ENCODE measurements at places on chromosomes 5 and 9.

DNA sequence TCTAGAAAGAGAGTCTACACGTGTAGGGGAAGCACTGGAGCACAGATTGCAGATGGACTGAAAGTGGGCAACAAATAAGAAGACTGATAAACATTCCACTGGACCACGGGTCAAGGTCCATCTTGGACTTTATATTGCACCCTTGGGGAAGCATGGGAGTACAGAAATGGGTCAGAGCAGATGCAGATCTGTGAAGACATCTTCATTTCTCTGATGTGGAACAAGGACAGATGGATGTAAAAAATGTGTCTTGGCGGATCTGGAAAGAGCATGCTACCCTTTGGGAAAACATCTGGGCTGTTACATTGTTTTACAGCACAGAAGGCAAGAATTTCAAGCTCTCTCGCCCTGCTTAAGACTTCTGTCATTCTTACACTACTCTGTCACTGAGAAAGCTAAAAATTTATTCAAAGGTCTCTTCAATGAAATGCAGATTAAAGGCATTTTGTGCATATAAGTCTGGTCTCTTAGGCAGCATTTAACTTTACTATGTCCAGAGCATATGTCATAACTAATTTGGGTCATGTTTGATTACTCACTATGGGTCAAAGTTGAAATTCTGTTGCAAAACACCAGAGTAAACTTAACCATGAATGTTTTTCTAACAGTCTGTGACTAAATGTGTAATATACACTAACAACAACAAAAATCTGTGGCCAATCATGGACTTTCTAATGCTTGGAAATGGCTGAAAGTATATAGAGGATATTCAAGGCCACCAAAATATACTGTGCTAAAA lies 756.4 kb upstream of the DMAC1 start:
- no peak for DNase-seq

- DNase-seq = no peak
Measured at GRCh38 chr9:132201780-132202703, 40.2 kb downstream of the NTNG2 start.

DNA sequence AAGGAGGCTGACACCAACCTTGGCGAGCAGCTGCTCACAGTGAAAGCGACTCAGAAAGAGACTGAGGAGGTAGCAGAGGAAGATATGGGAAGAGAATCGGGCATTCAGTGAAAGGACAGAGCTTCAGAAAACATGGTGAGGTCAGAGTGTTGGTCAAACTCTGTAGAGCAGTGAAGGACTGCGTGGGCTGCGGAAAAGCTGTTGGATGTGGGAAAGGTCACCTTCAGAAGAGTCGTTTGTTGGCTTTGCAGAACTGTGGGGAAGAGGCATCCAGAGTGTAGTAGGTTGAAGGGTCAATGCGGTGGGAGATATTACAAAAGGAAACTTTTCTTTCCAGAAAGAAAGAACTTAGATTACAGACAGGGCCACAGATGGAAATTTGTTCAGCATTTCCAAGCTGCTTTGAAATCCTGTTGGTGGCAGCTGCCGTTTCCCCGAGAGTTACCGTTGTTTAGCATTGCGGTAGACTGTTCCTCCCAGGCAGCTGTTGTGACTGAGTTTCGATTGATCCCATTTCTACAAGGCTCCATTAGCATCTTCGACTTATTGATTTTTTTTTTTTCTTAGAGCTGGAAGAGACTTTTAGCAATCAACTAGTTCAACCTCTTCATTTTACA lies 58.3 kb upstream of the AFAP1L1 start:
- no peak for DNase-seq

GRCh38 chr5:100746730-100747129 lies 156.4 kb downstream of the ST8SIA4 start:
- DNase-seq = no peak

DNA sequence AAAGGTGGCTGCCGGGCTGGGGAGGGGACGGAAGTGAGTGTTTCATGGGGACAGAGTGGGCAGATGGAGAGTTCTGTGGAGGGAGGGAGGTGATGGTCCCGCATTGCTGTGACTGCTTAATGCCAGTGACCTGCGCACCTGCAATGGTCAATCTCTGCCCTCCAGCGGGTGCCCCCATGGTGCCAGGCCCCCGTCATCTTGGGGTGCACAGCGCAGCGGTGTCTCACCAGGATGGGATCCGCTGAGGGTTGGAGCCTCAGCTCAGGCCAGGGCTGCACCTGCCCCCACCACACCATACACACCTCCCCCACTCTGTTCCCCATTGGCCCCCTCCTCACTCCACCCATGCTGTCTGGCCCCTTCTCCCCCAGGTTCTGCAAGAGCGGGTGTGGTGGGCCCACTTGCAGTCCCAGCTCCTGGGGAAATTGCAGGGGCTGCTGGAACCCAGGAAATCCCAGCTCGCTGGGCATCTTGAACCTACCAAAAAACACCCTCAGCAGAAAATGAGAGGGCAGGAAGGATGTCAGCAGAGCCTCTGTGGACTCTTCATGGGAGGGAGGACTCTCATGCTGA lies 12.1 kb upstream of the CAMSAP1 start:
- no peak for DNase-seq

- DNase-seq = no peak
Measured at GRCh38 chr5:44385291-44385900, 3.8 kb downstream of the FGF10 start.

GRCh38 chr9:136995362-136995761 lies 1.0 kb downstream of the CLIC3 start:
- no peak for DNase-seq

DNA sequence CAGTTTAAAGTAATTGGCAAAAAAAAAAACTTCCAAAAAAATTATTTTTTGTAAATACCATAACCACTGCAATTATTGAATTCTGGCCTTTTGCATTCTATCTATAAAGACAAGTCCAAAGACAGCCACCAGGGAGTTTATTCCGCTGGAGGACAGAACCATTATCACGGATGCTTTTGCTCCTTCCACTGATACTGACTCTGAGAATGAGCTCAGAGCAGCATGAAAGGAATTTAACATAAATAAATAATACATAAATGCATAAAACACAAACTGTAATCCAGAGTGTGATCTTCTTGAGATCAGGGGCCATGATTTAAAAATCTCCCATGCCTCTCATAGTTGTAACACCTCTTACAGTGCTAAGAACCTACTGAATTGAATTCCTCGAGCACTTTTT lies 264.8 kb downstream of the ARRDC3 start:
- DNase-seq = no peak

- no peak for DNase-seq
Measured at GRCh38 chr5:155934964-155935363, 392.0 kb upstream of the SGCD start.

DNA sequence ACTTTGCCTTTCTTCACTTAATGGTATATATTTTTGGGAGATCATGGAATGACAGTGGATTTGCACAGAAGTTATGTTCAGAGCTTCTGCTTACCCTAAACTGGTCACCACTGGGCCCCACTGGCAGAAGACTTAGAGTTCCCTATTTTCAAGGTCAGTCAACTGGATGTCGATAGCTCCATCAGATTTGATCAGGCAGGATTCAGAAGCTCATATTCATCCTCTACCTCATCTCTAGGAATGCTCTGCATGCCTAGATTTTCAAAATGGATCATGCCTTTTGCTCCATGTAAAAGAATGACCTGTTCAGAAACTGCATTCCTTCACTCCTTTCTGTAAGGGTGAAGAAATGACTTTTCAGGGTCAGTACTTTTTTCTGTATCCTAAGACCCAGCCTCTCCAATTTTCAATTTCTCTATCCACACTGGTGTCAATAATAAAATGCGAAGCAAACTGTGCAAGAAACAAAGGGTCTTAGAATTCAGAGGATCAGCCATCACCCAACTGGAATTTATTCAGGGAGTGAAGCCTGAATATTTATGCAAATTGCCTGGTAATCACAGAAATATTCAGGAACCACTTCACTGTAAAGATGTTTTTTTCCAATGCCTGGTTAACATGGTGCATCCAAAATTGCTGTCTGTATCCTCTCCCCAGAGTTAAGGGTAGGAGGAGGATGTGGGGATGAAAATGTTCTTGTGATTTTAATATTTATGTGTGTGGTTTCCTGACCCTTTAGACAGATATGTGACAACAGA lies 125.4 kb downstream of the DOCK2 start:
- no peak for DNase-seq

DNA sequence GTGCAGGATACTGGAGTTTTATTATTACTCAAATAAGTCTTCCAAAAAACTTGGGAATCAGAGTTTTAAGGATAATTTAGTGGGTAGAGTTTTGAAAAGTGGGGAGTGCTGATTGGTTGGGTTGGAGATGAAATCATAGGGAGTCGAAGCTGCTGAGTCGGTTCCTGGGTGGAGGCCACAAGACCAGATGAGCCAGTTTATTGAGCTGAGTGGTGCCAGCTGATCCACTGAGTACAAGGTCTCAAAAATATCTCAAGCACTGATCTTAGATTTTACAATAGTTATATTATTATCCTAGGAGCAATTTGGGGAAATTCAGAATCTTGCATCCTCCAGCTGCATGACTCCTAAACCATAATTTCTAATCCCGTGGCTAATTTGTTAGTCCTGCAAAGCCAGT lies 804.9 kb upstream of the SEMA6A start:
- DNase-seq = no peak

GRCh38 chr5:27876071-27876470 lies 837.7 kb upstream of the CDH9 start:
- DNase-seq = no peak

GRCh38 chr5:105954341-105954740 lies 1716.4 kb downstream of the EFNA5 start:
- no peak for DNase-seq

DNA sequence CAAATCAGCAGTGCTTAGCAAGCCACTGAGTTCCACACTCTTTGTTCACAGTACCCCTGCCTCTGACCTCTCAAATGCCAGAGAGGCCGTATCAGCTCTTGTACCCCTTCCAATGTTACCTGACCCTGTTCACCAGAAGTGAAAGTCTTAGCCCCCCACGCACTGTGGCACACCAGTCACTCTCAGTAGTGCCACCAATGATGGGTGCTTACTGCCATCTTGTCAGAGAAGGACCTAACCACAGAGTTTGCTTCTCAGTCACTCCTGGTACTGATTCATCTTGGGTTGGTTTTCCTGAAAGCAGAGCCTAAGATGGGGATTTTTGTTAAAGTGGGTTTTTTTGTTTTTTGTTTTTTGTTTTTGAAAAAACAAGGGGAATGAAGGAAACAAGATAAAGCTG lies 28.8 kb upstream of the PANK3 start:
- no peak for DNase-seq

DNA sequence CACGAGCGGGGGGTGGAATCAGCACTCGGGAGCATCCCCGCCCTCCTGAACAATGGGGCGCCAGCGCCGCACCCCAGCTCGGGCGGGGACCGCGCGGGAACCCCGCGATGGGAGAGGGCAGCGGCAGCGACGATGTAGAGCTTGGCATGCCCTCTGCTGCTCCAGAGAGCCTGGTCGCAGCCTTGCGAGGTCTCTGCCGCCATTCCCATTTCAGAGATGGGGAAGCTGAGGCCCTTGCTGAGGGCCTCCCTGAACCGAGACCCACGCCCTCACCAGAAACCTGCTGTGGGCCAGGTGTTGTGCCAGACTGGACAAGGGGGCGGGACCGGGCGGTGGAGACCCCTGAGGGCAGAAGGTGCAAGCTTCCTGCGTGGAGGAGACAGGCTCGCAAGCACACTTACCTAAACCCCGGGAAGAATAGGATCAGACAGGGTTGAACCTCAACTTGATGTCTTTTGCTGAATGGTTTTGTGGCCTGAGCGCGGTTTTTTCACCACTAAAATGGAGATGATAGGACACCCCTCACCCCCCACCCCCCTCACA lies 647 bp upstream of the MEGF9 start:
- DNase-seq = no peak

DNA sequence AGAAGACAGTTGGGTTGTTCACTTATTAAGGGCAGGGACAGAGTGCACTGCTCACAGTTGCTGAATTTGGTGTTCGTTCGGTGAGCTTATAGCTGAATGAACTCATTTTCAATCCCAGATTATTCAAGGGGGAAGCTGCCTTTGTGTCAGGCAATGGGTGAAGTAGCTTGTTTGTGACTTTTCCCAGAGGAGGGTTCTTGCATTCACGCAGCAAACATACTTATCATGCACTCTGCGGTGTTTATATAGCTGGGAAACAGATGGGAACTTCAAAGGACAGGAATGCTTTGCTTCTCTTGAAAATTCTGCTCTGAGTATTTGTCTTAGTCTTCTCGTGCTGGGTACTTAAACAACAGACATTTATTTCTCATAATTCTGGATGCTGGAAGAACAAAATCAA lies 64.7 kb upstream of the ABCA1 start:
- no peak for DNase-seq

- no peak for DNase-seq
Measured at GRCh38 chr9:137409515-137409914, 13.4 kb downstream of the EXD3 start.

DNA sequence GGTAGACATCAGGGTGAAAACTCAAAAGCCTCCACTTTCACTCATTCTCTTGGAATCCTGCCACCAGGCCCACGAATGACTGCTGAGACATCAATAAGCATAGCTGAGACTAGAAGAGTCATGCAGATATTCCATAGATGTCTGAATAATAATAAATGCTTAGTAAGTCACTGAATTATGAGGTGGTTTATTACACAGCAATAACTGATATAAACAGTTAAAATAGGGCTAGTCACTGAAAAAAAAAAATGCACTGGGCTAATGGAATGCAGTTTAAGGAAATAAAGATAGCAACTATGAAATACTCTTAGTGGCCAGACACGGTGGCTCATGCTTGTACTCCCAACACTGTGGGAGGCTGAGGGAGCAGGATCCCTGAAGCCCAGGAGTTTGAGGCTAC lies 262.8 kb upstream of the CDH6 start:
- no peak for DNase-seq

- no peak for DNase-seq
Measured at GRCh38 chr5:65338606-65339151, 143.0 kb downstream of the ADAMTS6 start.

- DNase-seq = no peak
Measured at GRCh38 chr5:116272281-116272941, 187.6 kb downstream of the COMMD10 start.

DNA sequence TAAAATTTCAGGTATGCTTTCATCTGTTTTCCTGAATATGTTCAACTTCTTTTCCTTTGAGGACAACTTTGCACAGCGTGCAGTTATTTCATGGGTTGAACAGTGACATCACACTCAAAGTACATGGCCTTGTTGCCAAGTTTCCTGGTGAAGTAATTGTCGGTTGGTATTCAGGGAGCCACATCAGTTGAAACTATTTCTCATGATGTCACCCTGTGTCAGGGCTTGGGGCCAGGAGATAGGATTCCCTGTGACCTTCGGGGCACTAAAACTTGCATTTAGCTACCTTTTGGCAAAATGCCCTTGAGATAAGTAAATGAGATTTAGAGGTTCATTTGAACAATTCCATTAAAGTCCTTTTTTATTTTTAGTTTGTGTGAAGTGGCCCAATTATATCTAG lies 383.9 kb downstream of the SH3GL2 start:
- no peak for DNase-seq
